ENCODE measurements at places on chromosomes 2 and 18.

- no peak for DNase-seq
These were observed 119.5 kb upstream of the SALL3 start for GRCh38 chr18:78860117-78860516.

GRCh38 chr2:101509499-101510284 lies 34.8 kb upstream of the RFX8 start:
- no peak for DNase-seq

DNA sequence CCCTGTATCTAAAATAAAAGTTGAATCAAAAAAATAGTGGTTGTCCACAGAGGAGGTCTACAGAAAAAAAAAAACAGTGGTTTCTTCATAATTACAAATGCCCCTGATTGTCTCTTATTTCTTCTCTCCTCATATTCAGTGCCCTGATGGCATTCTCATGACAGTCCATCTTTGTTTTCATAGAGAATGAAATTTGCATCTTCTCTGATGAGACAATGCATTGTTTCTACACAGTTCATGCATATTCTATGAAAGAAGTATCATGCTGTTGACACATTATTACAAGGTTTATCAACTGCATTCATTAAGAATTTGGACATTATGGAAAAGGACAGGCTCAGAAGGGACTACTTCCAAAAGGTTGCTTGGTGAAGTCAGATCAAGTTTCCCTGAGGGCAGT lies 59.5 kb downstream of the LHCGR start:
- no peak for DNase-seq

GRCh38 chr2:123540291-123540690 lies 484.8 kb upstream of the CNTNAP5 start:
- DNase-seq, result no peak

DNA sequence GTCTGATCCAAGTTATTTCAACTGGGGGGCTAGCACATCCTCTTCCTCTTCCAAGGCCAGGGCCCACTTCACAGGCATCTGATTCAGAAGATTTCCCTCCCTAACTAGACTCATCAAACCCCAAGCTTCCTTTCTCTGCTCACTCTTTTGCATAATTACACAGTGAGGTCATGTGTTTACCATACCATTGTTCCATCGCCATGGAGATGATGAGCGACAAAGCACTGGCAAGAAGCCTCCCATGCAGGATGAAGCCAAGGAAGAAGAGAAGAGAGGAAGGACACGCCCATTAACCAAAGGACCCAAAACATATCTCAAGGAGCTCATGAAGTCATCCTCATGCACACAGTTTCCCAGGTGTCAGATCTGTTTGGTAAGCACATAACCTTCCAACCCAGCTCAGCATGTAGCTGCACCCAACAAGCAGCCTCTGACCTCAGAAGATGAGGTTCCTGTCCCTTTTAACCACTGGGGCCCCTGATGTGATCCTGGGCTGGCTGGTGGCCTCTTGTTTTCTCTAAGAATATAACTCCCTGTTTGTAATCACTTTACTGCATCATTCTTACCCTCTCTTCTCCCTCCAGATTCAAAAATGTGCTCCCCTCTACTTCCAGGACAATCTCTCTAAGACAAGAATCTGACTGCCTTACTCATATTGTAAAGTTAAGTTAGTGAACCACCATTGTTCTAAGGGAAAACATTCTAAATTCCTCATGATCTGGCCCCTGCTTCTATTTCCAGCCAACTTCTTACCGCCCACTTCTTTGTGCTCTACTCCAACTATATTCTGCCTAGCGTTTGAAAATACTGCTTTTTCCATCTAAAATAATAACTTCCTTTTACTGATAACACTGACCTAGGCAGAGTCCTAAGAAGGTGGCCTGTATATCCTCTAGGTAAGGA lies 190.1 kb downstream of the TTC32 start:
- no peak for DNase-seq

DNA sequence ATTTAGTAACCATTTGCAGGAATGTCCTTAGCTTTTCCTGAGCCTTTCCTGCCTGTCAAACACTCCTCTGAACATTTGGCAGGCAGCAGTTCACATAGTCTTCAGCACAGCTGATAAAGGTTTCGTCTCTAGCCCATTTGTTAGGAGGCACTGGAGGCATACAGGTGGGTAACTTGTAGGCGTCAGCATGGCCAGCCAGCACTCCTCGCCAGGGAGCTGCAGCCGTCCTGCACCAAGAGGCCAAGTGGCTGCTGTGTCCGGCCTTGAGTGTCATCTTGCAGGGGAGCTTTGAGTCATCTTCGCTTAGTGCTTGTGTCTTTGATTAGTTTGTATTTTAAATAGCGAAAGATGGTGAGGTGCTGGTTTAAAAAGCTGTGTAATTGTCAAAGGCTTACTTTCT lies 120.3 kb upstream of the NFATC1 start:
- no peak for DNase-seq

- no peak for DNase-seq
These were observed 91.6 kb upstream of the RMP24 start for GRCh38 chr18:35880788-35881455.

GRCh38 chr2:228367356-228367755 lies 185.9 kb upstream of the SPHKAP start:
- DNase-seq, result no peak

- DNase-seq, result no peak
These were observed 131.0 kb upstream of the ARL5A start for GRCh38 chr2:151959238-151959637.

DNA sequence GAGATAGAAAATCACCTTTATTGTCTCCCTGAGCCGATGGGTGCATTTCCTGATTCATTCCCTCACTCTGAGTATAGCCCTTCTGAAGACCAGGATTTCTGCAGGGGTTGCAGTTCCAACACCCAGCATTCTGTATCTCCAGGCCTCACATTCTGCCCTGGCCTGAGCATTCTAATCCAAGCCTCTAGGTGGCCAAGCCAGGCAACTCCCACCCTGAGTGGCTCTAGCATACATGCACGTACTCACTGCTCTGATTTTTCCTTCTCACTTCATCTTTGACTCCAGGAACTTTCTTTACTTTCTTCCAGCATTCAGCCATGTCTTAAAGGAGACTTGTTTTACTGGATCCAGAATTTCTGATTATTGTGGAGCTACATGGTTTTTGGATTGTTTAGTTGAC lies 100.7 kb upstream of the STK39 start:
- DNase-seq, result no peak

- no peak for DNase-seq
These were observed 24.4 kb downstream of the GRHL1 start for GRCh38 chr2:9975805-9976447.
